ENCODE measurements at places on chromosomes 6 and 20.

- no peak for DNase-seq
These were observed 81.2 kb downstream of the NFATC2 start for GRCh38 chr20:51461306-51461705.

DNA sequence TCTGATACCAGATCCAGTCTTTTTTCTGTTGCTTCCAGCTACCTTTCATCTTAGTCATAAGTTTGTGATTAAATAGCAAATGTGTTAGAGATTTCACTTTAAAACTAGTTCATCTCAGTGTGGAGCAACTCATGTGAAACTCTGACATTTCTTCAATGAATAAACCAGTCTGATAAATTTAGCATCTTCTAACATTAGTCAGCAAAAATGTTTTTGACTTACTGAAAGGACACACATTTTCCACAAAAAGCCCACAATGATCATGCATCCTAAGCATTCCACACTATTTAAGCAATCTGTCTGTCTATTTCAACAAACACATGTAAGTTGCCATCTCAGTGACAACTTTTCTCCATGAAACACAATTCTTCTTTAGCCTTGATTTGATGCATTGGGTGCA lies 222.2 kb upstream of the SLC35B3 start:
- DNase-seq: no peak

DNA sequence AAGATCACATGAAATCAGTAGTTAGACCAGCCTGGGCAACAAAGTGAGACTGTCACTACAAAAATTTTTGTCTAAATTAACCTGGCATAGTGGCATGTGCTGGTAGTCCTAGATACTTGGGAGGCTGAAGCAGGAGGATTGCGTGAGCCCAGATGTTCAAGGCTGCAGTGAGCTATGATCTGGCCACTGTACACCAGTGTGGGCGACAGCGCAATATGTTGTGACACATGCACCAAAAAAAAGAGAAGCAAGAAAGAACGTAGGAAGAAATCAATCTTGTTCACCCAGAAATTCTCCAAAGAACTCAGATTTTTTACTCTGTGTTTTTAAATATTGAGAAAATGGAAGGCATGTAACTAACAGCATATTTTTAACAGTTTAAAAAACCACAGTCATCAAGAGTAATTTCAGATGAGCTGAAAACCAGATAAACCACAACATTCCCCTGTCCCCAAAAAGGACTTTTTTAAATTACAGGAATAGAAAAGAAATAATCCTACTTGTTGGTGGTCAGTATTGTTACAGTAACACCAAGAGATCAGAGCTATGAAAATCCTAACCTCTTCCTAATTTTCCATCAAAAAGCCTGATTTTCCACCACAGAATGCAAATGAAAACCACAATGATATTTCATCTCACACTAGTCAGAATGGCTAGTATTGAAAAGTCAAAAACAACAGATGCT lies 240.2 kb downstream of the KHDC1L start:
- no peak for DNase-seq

DNA sequence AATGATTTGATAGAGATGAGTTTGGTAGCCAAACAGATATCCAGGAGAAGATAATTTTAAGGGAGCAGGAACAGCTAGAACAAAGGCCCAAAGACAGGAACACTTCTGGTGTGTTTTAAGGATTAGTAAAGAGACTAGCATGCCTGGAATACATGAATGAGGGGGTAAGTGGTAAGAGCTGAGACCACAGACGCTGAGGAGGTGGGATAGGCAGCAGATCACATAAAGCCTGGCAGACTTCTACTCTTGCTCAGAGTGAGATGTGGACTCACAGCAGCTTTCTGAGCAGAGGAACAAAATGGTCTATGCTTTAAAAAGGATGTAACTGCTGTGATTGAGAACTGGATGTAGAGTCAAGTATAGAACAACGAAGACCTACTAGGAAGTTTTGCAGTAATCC lies 100.1 kb downstream of the EPHA7 start:
- no peak for DNase-seq

DNA sequence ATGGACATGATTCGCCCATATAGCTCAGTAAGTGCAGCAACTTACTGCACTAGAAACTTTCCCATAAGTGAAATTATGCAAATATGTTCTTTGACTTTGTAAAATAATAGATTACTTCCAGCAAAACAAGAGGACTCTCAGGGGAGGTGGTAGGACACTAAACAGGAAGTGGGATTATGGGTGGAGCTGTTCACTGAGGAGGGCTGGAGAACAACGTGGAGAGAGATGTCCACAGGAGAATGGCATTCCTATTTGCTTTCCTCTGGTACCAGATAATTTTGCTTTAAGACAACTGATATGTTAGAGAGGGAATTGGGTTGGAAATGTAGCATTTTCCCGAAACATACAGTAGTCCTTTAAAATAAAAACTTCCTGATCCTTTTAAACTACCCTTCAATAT lies 3.7 kb downstream of the TPD52L1 start:
- DNase-seq: no peak

- no peak for DNase-seq
These were observed 28.8 kb downstream of the TFAP2D start for GRCh38 chr6:50742161-50742560.

GRCh38 chr6:16149305-16149704 lies 20.4 kb downstream of the MYLIP start:
- DNase-seq: no peak

DNA sequence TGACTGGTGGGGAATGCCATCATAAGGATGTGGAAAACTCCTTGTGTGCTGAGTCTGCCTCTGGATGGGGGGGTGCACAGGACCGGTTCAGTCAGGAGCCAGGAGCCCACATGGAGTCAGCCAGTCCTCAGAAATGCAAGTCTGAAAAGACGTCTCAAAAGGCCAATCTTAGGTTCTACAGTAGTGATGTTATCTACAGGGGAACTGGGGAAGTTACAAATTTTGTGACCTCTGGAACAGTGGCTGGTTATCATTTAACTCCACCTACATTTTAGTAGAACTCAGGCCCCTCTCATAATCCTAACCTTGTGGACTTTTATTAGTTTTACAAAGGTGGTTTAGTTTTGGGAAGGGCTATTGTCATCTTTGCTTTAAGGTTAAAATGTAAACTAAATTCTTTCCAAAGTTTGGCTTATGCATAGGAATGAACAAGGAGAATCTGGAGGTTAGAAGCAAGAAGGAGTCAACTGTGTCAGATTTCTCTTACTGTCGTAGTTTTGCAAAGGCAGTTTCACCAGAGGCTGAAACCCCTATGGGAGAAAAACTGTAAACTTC lies 13.7 kb upstream of the TBC1D22B start:
- DNase-seq: no peak

- DNase-seq: no peak
These were observed 3.1 kb upstream of the CABLES2 start for GRCh38 chr20:62409931-62410745.

DNA sequence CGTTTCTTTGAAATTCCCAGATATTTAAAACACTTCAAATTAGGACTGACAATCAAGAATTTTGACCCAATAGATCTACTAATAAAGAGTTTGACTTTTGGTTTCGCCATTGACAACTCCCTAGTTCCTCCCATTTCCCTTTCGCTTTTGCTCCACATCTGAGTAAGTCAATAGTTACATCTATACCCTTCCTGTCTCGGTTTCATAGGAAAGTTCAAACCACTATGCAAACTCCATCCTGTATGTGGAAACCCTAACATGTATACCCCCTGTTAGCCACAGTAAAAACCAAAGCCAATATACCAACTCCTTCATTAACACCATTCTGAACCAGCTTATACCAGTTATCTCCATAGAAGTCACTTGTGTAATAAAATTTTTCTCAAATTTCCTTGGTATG lies 311.1 kb downstream of the MMUT start:
- DNase-seq: no peak

GRCh38 chr20:20691477-20692235 lies 20.8 kb downstream of the RALGAPA2 start:
- DNase-seq: no peak

- DNase-seq: no peak
These were observed 172.1 kb downstream of the MTFR2 start for GRCh38 chr6:136077834-136078576.

DNA sequence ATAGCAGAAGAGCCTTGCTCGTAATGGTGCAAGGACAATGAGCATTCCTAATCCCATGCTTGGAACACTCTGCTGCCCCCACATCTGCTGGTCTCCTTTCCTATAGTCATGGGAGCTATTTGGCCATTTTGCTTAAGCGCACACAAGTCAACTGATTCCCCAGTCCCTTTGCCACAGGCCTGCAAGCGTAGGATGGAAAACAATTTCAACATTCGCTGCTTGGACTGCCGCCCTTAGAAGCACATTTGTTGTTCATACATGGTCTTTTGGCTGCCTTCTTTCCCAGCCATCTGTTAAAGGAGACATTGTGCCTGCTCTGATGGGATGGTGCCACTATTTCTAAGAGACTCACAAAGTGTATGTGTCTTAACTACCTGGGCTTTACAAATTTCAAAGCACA lies 96.9 kb downstream of the RFX6 start:
- DNase-seq: no peak

DNA sequence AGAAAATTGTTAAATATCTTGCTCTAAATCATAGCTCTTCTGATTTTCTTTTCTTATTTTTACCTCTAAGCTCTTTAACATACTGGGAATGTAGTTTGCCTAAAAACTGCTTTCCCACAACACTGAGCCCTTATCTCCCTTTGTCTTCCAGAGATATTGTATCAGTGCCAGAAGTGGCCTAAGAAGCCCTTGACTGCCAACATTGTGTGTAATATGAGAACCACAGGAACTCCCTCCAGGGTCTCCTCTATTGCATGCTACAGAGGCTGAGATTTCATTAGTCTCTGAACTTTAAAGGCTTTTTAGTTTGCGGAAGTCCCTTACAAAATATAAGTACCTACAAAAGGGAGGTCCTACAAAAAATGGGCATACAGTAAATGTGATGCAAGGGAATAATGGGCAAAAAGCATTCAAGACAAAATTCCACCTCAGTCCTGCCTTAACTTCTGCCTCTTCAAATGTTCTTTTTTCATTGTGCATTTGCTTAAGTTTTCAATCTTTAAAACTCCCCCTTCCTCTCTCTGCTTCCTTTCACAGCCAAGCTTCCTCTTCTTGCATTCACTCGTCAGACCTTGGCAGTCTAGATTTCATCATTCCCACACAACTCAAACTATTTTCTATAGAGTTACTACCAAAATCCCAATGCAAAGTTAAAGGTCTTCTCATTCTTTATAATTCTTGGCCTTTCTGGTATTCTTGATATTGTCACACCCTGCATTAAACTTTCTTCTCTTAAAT lies 76.5 kb downstream of the ADGRG6 start:
- DNase-seq: no peak

DNA sequence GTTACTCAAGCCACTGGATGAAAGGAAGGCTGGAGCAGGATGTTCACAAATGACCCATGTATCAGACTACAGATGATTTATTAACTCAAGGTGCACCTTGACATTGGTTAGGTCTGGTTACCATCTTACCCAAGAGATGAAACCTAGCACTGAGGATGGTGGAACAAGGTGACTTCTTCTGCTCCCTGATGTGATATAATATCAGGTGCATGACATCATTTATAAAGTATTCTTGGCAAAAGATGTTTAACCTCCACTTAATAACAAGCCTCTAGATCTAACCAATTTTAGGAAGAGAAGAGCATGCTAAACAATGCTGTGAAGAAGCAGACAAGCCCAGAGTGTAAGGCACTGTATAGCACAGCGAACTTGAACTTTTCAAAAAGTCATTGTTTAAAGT lies 100.9 kb downstream of the FYN start:
- DNase-seq: no peak

- no peak for DNase-seq
These were observed 104.0 kb upstream of the ZFP64 start for GRCh38 chr20:52295556-52295955.
